ENCODE measurements at places on chromosomes 5 and 9.

DNA sequence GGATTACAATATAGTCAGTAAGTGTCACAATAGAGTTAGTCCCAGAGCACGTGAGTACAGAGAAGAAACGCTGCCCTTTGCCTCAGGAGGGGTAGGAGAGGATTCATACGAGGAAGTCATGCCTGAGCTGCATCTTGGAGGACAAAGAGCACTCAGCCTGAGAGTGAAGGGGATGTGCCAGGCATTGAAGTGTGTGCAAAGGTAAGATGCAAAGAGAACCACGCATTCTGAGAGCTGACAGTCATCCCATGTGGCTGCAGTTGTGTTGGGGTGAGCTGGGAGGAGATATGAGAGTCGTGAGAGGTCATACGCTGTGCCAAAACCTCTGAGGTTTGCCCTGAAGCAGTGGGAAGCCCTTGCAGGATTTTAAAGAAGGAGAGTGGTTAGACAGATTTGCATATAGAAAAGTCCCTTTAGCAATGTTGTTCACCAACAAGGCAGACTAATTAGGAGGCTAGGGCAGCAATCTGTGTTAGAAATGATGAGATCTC, 97.5 kb downstream of the PIP5K1B start:
- peak; percentile 28 for DNase-seq

GRCh38 chr5:67880511-67880805, 335.1 kb upstream of the PIK3R1 start:
- no peak for DNase-seq

GRCh38 chr9:81729135-81729534, 39.8 kb upstream of the TLE1 start:
- no peak for DNase-seq

GRCh38 chr9:136055715-136056545, 39.2 kb downstream of the NACC2 start:
- DNase-seq: peak; percentile 29

- DNase-seq: no peak
These were observed 14.3 kb upstream of the MARCHF6 start for GRCh38 chr5:10339058-10339811.

- DNase-seq: no peak
These were observed 353.0 kb upstream of the KLF4 start for GRCh38 chr9:107842530-107842929.

- no peak for DNase-seq
These were observed 130.9 kb upstream of the RASA1 start for GRCh38 chr5:87136733-87137132.

DNA sequence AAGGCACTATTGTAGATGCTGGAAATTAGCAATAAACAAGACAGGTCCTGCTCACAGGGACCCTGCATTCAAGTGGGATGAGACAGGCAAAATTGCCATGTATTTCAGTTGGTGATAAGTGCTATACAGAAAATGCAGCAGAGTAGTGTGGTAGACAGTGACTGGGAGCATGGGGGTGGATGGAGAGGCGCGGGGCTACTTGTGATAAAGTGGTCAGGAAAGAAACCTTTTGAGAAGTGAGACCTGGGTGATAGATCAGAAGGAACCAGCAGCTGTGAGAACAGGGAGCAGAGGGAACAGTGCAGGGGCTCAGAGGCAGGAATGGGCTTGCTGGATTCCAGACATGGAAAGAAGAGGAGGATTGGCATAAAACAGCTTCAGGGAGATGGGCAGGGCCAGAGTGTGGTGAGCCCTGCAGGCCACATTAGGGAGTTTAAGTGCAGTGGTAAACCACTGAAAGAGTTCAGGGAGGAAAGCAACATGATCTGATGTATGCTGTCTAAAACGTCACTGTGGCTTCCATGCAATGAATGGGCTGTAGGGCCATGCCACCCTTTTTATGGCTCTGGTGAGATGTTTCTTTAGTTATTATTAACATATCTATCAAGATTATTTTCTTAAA, 7.3 kb downstream of the CRHBP start:
- no peak for DNase-seq

DNA sequence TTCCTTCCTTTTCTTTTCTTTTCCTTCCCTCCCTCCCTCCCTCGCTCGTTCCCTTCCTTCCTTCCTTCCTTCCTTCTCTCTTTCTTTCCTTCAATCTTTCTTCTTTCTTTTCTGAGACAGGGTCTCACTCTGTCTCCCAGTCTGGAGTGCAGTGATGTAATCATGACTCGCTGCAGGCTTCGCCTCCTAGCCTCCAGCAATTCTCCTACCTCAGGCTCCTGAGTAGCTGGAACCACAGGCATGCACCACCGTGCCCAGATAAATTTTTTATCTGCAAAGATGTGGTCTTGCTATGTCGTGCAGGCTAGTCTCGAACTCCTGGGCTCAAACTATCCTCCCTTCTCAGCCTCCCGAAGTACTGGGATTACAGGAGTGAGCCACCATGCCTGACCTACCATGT, 81.4 kb downstream of the SPATA31C2 start:
- no peak for DNase-seq

GRCh38 chr5:135951807-135952206, 3.0 kb downstream of the LECT2 start:
- DNase-seq: no peak

DNA sequence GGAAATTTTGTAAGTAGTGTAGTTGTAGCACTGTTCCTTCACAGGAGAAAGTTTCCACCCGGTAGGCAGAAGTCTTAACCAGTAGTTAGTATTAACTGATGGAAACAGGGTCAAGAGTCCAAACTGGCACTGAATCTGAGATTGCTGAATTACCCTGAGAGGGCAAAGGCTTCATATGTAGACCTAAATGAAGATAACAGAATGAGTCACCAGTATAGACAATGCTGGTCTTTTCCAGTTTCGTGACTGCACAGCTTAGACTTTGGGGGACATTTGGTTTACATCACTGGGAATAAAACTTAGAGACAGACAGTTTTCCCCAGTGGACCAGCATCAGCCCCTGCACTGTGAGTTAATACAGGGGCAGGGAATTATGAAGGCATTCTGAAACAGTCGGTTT, 60.5 kb downstream of the PCSK5 start:
- no peak for DNase-seq

- peak; percentile 91 for DNase-seq
These were observed 19.8 kb upstream of the MATR3 start for GRCh38 chr5:139273572-139274289.

DNA sequence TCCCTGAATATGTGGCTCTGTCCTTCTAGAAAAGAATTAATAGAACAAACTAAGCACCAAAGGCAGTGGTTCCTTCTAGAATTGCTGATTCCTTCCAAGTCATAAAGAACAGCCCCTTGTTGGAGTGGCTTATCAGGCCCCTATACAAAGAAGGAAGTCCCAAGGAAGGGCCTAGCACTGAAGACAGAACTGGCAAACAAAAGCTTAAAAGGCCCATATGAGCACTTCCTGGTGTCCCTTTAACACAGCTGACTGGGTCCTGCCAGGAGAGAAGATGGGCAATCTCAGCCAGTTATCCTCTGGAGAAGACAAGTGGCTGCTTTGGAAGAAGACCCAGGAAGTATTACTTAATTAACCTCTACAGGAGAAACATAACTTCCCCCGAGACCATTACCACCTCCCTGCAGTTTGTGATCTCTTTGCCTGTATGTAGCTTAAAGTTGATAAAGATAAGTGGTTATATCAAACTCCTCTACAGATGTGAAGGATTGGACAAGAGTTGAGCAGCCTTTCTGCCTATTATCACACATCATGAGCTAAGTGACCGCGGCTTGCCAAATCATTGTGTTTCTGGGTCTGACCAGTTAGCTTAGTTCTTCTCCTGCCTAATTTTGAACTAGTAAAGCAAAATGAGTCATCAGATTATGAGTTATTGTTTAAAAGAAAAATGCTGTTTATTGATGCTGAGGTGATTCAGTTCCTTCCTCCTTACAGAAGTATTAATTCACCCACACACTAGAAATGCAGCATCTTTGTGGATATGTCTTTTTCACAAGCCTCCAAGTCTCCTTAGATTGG, 13.3 kb upstream of the STING1 start:
- no peak for DNase-seq

GRCh38 chr5:54905942-54906537, 79.4 kb downstream of the ESM1 start:
- DNase-seq: peak; percentile 79

- DNase-seq: peak; percentile 71
These were observed at the start of gene IL11RA for GRCh38 chr9:34651876-34652601. Gene IL11RA, plus strand, starts transcription at chr9:34652185. Its CDS starts 3,033 bp downstream, at chr9:34655218.

- no peak for DNase-seq
These were observed 3.7 kb downstream of the FAM163B start for GRCh38 chr9:133605446-133605845.

- DNase-seq: no peak
These were observed 449 bp upstream of the ADCY2 start for GRCh38 chr5:7395432-7395946.

- DNase-seq: no peak
These were observed 14.0 kb downstream of the MYORG start for GRCh38 chr9:34362614-34363214.

DNA sequence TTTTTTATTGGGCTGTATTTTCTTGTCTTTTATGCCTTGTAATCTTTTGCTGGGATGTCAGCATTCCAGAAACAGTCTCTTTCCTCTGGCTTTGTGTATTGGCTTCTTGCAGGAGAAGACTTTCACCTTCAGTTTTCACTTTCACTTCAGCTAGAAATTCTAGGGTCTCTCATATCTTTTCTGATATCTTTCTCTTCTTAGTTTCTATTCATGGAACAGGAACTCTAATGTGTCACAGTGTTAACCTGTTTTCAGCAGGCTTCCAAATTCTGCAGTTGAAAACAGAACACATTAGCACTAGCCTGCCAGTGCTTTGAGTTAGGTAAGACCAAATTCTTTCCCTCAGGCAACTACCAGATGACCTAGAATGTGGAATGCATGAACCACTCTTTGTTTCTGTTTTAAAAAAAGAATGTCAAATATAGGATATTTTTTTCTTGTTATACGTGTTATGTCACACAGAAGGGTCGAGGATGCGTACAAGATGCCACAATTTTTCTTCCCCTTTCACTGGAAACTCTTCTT, 164.7 kb downstream of the TUSC1 start:
- DNase-seq: no peak

- no peak for DNase-seq
These were observed 4.8 kb downstream of the NINJ1 start for GRCh38 chr9:93129286-93129685.

DNA sequence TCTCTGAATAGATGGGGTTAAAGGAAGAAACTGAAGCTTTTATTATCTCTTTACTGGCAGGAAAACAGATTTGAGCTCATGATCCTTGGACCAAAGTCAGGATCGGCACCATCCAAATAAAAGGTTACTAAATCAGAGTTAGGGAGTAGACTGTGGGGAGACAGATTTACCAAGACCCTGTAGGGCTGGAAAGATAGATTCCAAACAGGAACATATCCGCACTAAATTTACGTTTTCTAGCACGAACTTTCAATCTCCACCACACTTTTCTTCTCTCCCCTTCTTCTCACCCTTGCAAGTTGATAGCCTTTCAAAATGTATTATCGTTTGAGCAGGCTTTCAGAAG, 120.0 kb upstream of the HMHB1 start:
- no peak for DNase-seq

DNA sequence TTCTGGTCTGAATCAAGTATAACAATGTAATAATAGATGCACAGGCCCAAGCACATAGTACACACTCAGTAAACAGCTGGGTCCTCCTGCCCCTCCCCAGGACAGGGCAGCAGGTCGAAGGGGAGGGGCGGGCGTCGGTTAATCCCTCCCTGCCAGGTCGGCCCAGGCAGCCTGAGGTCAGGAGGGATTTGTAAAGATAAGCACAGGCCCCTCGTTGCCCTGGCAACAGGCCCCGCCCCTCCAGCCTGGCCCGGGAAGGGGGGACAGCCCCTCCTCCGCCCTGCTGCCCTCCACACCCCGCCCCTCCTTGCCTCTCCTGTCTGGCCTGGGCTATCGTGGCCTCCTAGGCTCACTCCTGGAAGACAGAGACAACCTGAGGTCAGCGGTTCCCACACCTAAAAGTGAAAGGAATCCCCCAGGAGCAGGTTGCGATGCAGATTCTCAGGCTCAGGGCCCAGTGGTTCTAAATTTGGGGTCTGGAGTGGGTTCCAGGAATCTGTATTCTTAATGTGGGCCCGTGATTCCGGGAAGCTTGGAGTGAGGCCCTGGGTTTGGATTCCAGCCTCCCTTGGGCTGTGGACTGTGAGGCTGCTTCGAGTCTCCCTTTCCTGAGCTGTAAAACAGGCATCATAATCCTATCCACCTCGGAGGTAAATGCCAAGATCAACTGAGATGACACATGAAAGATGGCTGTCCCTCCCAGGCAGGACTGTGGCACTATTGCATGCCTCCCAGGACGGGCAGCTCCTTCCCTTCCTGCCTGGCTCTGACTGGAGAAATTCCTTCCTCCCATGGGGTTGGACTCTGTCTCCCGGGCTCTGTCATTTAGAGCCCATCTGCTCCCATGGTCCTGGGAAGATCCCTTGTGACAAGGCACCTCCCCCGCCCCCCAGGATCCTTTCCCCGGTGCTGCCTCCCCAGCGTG, 4.4 kb downstream of the CRB2 start:
- DNase-seq: peak; percentile 54

- no peak for DNase-seq
These were observed 1302.7 kb upstream of the DMAC1 start for GRCh38 chr9:9102295-9102694.

Measured in stimulated activated CD4-positive, alpha-beta T cell treated with anti-CD3 and anti-CD28 coated beads, Interleukin-2, amount 100 ng/mL, for 24 hours (primary cell).